Ecto neural progenitor cell (in vitro differentiated cells): ENCODE measurements at places on chromosomes 7 and 10.

DNA sequence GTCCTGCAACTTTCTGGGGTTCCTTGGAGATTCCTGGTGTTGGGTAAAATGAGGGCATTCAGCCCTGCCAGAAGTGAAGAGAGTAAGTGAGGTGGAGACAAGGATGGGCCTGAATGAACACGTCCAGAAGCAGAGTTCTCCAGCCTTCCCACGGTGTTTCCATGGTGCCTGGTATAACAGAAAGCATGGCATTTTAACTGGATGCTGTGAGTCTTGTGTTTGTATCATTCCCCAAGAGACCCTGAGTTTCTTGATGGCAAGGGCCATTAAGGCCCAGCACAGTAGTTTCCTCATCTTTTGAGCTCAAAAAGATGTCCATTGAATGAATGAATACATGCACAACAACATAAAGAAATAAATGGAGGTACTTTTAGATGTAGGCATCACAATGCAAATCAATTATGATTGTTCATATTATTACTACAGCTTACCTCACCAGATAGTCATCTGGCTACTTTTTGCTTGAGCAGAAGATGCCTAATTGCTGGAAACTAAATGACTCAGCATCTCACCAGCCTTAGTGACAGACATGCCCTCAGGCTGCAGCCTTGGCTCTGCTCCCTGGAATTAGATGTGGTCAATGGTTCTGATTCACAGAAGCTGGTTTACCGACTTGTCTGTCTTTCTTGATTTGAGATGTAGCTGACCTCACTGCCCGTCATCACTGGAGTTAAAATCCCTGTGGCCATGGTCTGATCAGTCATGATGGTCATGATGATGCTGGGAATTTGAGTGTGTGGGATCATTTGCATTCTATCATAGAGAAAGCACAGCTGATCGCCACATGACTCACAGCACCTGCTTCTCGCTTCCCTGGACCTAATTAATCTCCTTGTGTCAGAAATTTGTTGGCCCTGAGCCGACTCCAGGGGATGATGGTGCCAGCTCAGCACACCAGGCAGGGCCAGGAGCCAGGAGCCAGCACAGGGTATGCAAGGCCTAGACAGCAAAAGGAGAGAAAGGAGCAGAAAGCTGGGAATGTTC lies 83.9 kb downstream of the CXCL12 start:
- no peak for DNase-seq

DNA sequence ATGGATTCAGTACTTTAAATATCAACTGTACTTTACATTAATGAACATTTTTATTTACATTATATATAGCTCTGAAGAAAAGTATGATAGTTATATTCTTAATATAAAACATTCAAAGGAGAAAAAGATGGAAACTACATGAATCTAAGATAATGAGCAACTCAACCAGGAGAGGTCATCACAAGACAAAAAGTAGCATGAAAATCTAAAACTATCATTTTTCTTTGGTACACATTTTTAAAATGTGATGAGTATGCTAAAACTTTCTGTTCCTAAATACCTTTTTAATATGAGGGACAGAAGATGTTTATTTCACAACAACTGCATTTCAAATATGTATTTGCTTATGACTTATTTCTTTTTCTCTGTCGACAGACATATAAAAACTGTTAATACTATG lies 2.4 kb downstream of the CNTNAP2 start:
- no peak for DNase-seq

GRCh38 chr7:128891942-128892269 lies 18.6 kb downstream of the KCP start:
- DNase-seq = no peak

GRCh38 chr7:4659551-4660286 lies 22.4 kb upstream of the FOXK1 start:
- DNase-seq = no peak

DNA sequence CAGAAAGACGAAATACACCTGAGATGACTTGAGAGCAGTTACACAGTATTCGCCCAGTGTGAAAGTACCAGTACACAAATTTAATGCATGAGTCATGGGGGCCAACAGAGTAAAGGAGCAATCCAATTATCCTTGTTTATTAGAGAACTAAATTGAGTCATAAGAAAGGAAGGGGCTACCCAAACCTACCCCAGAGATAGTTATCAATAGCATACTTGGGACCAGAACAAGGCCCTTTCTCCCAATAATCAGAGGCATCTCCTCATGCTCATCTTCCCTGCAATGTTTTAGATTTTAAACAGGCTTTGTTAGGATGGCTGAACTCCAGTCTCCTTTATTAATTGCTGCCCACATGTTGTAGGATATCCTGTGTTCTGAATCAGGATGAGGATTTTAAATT lies 239.7 kb upstream of the LRGUK start:
- no peak for DNase-seq

DNA sequence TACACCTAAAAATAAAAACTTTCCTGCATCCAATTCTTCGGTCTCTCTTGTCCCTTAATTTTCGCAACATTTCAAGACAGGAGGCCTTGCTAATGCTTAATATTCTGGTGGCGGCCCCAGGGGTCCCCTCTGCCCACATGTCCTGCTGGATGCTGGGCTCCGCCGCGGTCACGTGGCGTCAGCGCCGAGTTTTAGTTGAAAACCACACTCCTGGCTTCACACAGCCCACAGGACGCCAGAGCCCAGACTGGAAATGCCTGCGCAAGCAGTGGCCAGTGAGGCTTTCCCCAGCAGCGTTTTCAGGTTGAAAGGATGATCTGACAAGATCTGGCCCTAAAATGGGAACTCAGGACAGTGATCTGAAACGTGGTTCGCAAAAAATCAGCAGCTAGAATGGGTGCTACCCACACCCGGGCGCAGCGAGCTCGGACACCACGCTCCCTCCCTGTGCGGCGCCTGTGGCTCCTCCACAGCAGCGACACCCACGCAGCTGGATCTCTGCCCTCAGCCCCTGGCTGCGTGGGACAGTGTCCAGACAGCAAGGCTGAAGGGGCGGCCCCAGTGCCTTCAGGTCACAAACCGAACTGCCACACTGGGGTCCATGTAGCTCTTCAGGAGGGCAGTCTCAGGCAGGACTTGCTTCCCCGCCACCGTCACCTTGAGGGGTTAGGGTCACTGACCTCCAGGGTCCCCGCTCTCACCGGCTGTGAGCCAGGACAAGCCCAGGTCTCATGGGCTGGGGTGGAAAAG lies 11.6 kb upstream of the CYREN start:
- no peak for DNase-seq

DNA sequence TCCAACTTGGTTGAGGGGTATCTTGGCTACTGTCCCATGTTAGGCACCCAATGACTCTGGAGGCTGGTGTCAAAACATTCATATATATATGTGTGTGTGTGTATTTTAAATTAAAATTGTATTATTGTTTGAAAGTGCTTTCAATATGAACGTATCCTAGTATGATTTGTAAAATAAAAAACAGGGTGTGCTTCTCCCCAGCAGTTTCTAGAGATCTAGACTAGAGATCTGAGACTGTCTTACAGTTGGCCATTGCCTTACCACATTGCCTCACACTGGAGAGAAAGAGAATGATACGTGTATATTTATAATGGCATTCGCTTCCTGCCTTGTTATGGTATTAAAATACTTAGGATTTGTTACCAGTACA lies 1.2 kb downstream of the BAG3 start:
- DNase-seq = no peak

DNA sequence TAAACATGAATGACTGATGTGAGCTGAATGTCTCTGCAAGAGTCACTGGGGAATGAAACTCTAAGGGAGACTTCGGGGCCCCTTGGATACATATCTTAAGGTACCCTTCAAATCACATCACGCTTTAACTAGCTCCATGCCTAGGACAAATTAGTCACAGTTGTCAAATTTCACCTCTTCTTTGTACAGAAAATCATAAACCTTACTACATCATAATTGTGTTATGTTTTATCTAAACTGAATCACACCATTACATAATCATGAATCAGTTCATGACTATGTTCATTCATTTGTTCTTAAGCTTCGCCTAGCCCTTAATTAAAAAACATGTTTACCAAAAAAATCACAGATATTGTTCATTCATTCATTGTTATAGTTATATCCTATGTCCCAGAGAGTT lies 2.1 kb upstream of the SLC13A1 start:
- DNase-seq = no peak

DNA sequence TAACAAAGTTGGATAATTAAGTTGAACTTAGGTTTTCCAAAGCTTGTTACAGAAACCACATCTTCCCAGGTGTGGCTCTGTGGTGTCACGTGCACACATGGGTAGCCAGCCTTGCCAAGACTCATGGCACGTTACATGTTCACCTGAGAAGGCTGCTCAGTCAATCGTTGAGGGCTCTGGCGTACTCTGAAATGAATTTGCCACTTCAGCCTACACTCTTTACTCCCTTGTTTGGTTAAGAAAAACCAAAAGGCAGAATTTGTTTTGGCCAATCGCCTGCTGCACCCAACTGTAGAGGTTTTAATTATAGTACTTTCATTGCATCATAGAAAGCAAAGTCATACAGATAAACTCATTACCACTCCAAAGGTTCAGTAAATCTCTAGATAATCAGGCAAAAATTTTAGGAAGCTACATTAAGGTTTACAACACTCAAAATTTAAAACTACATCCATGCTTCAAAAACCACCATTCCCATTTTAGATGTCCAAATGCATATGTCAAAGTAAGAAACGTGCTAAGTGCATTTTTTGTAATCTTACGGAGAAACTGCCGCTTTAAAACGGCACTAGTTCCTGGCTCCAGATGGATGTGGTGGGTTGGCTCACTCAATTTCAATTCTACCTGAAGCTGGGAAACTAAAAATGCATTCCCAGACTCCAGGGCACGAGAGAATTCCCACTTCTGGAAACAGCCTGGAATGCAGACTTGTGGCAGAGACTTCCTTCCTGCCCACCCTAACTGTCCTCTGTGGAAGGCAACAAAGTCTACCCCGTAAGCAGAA lies 88.4 kb downstream of the DIP2C start:
- DNase-seq = no peak

GRCh38 chr10:4494551-4494950 lies 331.5 kb upstream of the AKR1E2 start:
- DNase-seq = no peak

GRCh38 chr7:105387508-105388355 lies 989 bp downstream of the SRPK2 start:
- peak; percentile 81 for DNase-seq

DNA sequence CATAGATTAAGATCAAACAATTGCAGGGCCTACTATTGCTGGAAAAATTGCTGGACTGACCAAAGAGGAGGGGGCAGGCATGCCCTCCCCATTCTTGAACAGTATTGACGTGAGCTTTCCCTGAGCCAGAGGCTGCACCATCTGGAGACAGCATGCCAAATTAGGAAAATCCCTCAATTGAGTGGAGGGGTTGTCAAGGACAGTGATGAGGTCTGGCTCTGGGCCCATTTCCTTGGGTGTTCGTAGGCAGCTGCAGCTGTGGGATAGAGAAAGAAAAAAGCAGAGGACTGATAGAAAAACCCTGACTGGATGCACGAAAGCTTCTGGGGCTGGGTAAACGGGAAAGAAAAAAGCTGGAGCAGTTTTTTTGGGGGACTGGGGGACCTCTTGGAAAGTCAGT lies 22.8 kb upstream of the ORC5 start:
- DNase-seq = no peak
